ENCODE measurements at places on chromosomes 2 and 18. TPM values are rescaled to one million over a fixed set of nuclear protein-coding genes. Genes with fewer than 3 reads are reported as not detected.

EMILIN1 gene
- 5.8 TPM for total RNA-seq

CCDC148 gene
- total RNA-seq, result 0.14 TPM

ADD2 gene
- total RNA-seq, result not detected

PNO1 gene
- 20.3 TPM for total RNA-seq

XIRP2 gene
- total RNA-seq, result not detected

CCL20 gene
- total RNA-seq, result 17.5 TPM

SLC4A5 gene
- total RNA-seq, result 0.14 TPM

C2orf66 gene
- total RNA-seq, result 0.56 TPM

FOXI3 gene
- not detected for total RNA-seq

IL1RN gene
- total RNA-seq, result 163 TPM
